ENCODE measurements at places on chromosomes 16 and 17.

DNA sequence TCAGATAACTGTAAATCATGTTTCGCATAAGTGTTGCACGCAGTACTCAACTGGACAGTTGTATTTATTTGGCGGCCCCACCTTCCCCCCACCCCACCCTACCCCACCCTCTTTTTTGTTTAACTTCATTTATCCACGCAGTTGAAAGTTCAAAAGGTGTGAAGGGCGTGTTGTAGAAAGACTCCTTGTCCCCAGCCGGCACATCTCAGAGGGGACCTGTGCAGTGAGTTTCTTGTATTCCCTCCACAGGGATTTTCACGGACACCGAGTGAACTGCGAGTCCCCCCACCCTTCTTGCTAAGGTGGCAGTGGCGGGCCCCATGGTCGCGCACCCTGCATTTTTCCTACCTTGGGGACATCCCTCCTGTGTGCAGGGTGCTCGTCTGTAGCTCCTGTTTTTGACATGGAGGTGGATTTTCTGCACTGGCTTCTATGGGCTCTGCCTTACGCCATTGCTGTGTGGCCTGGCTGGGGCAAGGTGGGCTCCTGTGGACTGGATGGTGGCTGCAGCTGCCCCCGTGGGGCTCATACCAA, 36.2 kb downstream of the ADCY7 start:
- no peak for DNase-seq

GRCh38 chr17:9308069-9308468, 267.6 kb downstream of the STX8 start:
- DNase-seq = no peak

DNA sequence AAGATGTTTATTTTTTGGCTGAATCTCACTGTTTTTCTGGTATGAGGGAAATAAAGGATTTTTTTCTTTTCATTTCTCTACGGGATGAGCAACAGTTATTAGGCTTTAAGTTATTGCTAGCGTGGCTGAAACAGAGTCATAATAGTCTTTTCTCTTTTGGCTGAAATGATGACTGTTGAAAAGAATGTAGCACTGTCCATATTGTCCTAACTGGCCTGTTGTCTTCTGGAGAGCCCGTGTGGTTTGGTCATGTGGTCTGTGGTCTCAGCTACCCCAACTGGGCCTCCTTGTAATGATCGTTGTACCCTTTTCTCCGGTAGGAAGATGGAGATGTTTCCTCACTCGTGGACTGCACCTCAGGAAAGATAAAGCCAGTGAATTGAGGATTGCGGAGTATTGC, 36.6 kb downstream of the EPN2 start:
- DNase-seq = no peak

DNA sequence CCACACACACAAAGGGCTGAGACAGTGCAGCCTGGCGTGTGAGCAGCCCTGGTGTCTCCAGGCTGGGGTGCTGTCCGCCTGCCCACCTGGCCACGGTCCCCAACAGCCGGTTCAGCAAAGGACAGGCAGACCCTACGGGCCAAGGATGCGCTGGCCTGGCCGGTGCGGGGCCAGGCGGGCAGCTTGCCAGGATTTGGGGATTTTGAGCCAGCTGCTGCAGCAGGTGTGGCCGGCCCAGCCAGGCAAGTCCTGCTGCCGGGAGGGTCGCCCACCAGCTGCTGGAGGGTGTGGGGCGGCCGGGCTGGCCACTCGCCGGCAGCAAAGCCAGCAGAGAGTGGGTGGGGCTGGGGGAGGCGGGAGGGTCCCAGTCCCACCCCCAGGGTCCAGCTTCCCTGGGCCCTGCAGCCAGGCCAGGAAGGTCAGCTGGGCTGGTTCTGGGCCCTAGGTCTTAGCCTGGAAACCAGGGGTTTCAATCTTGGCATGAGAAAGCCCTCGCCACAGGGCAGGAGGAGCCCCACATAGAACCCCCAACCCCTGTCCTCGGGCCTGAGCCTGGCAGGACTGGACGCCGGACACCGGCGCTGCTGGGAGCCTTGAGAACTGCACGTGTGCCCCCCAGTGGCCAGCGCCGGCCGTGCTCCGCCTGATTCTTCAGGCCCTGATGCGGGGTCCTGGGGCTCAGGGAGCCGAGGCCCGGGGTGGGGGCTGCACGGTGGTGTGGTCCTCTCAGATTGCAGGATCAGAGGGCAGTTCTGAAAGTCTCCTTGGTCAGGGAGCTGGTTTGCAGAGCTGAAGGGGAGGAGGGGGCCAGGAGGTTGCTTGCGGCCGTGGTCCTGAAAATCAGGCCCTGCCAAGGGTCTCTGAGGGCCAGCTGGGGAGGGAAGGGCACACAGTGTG, 17.6 kb upstream of the SSTR5 start:
- DNase-seq = peak; percentile 60

- DNase-seq = no peak
Observed at GRCh38 chr16:78805556-78805955, 706.1 kb downstream of the WWOX start.

DNA sequence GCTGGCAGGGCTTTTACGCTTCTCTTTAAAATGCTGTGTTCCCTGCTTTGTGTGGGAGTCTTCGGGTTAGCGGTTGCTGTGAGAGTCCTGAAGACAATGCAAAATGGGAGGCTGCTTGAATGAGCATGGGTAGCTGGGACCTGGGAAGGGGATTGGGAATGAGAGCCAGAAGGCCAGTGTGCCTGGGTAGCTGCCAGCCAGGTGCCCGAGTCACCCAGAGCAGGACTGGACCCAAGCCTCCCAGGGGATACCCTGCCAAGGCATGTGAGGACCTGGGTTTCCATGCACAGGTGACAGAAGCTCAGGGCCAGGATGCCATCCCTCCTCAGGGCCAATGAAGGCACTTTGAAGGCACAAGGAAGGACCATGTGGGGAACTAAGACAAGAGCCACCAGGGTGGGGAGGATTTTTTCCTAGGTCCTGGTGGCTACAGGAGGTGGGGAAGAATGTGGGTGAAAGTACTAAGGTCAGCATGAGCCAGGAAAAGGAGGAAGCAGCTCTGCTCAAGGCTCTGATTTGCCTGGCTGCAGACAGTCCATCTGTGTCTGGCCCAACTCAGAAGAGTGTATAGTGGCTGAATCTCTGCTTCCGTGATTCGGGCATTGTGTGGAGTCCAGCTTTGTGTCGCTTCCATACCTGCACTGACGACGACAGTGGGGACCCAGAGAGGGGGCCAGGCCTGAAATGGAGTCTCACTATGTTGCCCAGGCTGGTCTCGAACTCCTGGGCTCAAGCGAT, 20.5 kb downstream of the TMEM94 start:
- DNase-seq = no peak
